Ecto neural progenitor cell (in vitro differentiated cells): ENCODE measurements at places on chromosomes 5 and 9.

DNA sequence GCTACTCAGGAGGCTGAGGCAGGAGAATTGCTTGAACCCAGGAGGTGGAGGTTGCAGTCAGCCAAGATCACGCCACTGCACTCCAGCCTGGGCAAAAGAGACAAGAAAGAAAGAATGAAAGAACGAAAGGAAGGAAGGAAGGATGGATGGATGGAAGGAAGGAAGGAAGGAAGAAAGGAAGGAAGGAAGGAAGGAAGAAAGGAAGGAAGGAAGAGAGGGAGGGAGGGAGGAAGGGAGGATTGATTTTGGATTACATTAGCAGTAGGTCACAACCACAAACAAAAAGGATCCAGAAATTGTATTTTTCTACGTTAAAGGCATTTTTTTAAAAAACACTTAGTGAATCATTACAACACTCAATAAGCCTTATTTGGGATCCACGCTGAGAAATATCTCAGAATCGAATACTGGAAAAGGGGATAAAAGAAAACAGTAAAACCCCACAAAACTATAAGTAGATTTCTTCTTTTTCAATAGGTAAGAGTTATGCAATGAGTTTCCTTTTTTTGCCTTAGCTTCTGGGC, 136.9 kb upstream of the FREM1 start:
- no peak for DNase-seq

GRCh38 chr9:100595391-100596199, 17.7 kb downstream of the CAVIN4 start:
- DNase-seq: no peak

- no peak for DNase-seq
These were observed 39.0 kb upstream of the ZSWIM6 start for GRCh38 chr5:61293071-61293470.

DNA sequence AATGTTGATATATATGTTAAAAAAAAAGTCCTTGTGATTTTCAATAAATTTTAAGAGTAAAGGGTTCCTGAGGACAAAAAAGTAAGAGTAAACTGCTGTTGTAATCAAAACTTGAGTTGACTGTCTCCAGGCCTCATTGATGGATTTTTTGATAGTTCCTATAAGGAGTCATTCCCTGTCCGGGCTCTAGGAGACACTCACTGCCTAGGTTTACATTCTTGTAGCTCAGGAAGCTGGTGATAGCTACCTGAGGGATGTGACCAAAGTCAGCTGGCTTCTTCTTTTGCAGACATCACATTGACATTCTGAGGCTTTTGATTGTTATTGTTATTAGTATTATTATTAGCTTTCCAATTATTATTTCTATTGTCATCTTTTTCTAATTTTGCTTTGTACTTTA, 116.5 kb upstream of the FBXL7 start:
- DNase-seq: no peak

- DNase-seq: no peak
These were observed 35.9 kb upstream of the TAF1L start for GRCh38 chr9:32671333-32671732.

DNA sequence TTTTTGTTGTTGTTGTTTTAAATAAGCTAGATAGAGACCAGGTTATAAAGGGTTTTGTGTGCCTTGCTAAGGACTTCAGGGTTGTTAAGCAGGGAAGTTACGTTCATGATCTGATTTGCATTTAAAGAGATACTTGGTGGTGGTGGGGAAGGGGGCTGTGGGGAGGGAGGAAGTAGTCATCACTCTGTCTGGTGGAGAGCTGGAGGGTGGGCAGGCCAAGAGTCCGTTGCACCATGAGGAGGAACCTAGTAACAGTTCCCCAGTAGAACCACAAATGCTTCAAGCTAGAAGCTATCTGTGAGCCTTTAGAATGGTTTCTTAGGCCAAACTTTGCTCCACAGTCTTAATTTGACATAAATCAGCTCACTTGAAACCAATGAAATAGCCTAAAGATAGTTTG, 18.7 kb upstream of the ROPN1L start:
- DNase-seq: no peak

DNA sequence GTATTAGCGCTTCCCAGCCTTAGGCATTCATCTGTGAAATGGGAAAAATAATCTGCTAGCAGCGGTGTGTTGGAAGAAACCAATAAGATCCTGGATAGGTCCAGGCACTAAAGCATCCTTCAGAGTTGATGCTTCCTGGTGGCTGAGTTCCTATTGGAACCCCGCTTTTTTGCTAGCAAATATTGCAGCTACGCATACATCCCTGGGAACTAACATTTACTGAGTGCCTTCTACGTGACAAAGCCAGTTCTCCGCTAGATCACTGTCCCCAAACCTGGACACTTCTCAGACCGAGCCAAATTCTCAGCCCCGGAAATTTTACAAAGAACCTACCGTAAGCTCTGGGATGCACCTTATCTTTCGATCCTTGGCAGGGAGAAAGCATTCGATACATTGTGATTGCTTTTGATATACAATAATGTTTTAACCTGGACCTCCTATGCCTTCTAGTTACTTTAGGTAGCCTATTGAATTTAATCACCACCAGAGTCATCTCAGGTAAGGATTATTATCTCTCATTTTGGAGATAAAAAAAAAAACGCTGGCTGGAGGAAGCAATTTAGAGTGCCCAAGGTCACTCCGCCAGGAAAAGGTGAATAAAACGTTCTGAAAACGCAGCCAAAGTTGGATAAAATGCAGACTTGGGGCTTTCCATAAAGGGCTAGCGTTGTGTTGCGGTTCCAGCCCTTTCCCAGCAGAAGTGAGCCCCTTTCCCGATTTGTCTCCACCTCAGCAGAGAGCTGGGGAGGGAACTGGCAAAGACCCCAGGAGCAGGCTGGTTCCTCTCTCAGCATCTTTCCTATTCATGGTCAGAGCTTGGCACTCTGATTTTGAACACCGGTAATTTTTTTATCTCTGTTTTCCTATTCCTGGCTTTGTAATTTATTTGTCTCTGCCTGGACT, 2.6 kb upstream of the MSX2 start:
- DNase-seq: no peak
